ENCODE measurements at places on chromosomes 1 and 21. TPM values are rescaled to one million over a fixed set of nuclear protein-coding genes. Genes with fewer than 3 reads are reported as not detected.

GRCh38 chr1:111600886-111601386 is 18.7 kb upstream of the RAP1A start:
- no peak for DNase-seq

GRCh38 chr1:192766009-192766625 is 42.7 kb upstream of the RGS2 start:
- DNase-seq, result no peak

Gene CELA2A
- total RNA-seq, result not detected

- no peak for DNase-seq
These were observed 38.8 kb downstream of the ERG start for GRCh38 chr21:38459490-38459889.

GRCh38 chr1:201400212-201400851 is 1.2 kb upstream of the LAD1 start:
- DNase-seq, result no peak
